Retinal pigment epithelial cell (primary cell): ENCODE measurements at places on chromosomes 16 and 17.

DNA sequence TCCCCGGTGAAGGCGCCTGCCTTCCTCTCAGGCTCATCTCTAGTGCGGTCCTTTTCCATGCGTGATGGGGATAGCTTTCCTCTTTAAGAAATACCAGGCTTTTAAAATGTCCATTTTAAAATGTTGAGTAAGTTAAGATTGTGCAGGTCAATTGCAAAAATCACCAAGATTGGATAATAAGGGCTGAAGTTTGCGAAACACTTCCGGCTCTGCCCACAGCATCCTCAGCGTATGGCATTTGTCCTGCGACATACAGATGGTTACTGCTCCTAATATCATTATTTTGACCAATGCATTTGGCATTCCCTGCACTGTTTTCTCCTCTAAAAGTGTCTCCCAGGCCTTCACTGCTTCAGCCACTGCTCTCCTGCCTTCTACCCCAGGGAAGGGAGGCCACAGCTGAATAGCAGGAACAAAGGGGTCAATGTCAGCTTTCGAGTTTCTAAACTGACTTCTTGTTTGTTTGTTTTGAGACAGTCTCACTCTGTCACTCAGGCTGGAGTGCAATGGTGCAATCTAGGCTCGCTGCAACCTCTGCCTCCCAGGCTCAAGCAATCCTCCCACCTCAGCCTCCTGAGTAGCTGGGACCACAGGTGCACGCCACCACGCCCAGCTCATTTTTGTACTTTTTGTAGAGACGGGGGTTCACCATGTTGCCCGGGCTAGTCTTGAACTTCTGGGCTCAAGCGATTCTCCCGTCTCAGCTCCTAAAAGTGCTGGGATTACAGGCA is 91.9 kb downstream of the CRISPLD2 start:
- DNase-seq = no peak

GRCh38 chr17:50266384-50267073 is 7.7 kb upstream of the TMEM92 start:
- DNase-seq = no peak

- peak; percentile 68 for DNase-seq
Measured at GRCh38 chr17:28357061-28357900, at the start of gene POLDIP2. Gene POLDIP2 (minus strand): TSS chr17:28357527. CDS start chr17:28357448, 79 bp downstream.

DNA sequence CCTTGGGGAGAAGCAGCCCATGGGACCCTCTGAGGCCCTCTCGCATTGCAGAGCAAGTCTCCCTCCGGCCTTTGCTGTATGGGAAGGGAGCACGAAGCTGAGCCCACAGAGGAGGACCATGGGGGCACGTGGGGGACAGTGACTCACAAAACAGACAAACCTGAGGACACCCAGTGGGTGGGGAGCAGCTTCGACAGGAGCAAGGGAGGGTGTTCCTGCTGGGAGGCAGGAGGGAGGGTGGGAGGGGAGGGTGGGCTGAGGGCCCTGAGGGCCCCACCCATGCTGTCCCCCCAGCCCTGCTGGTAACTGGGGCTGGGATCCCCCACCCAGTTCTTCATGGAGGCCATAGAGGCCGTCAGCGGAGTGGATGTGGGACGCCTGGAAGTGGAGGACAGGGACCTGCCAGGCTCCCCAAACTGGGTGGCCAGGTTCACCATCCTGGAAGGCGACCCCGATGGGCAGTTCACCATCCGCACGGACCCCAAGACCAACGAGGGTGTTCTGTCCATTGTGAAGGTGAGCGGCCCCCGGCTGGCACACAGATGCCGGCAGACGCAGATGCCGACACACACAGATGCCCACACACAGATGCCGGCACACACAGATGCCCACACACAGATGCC is 12.5 kb downstream of the SLC22A31 start:
- DNase-seq = no peak

DNA sequence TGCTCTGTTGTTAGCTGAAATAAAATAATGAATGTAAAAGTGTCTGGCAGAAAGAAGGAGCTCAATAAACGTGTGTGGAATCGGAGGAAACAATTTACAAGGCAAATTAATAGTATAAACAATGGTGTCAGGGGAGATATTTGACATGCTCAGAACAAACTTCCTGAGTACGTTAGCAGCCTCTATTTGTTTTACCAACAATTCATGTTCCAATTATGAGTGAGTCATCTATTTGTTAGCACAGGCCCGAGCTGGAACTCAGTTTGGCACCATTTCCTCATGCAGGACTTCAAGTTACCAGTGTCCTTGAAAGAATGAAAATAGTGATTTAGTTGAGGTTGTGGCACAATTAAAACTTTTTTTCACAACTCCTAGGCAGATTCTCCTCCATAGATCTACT is 9.1 kb downstream of the ASIC2 start:
- DNase-seq = no peak

- DNase-seq = no peak
Measured at GRCh38 chr16:54424043-54424451, 137.5 kb upstream of the IRX3 start.

DNA sequence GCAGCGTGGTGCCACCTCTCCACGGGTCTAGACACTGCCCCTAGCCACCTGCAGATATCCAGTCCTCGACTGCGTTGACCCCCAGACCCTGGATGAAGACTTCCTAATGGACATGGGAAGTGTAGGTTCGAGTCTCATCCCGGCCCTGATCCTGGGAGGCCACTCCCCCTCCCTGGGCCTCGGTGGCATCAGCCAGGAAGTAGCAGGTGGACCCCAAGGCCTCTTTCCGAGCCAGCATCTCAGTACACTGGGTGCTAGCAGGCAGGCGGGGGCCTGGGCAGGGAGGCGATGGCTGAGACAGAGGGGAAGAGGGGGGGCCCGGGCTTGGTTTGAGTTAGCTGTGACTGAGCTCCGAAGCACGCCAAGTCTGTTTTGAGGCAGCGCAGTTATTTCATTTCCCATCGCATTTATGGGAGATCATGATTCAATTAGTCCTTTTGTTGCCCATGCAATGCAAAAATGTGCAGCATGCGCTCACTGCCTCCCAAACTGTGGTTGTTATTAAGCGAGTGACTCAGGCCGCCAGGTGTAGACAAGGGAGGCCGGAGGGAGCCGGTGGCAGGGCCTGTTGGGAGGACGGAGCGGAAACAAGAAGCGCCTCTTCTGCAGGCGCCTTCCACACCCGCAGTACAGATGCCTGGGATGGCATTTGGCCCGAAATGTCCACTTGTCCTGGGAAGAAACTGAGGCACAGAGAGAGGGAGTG is 25.3 kb upstream of the ZNF469 start:
- no peak for DNase-seq

- DNase-seq = no peak
Measured at GRCh38 chr16:67987460-67988160, 7.3 kb upstream of the DPEP3 start.
